ENCODE measurements at places on chromosomes 11 and 22.

DNA sequence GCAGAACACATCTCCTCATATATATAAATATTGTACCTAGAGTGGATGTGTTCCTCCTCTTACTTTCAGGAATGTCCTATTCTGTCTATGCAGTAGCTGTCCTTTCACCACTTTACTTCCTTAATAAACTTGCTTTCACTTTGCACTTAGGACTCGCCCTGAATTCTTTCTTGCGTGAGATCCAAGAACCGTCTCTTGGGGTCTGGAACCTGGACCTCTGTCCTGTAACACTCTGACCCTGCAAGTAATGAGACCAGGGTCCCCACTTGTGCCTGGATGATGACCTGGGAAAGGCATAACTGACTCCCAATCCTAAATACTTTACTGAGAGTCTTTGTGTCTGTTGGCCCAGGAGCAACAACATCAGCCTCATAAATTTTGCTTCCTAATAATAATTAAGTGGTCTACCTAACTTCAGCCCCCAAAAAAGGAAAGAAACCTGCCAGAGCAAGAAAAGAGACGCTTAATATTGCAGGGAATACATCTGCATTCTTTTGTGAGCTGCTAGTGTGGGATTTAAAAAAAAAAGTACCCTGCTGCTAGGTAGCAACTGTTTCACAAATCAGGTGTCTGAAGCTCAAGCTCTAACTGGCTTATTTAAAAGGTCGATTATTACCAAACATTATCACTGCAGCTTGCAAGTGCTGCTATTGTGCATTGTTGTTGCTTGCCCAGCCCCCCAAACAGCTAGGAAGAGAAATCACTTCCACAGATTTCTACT, 69.3 kb downstream of the FAM168A start:
- no peak for DNase-seq

DNA sequence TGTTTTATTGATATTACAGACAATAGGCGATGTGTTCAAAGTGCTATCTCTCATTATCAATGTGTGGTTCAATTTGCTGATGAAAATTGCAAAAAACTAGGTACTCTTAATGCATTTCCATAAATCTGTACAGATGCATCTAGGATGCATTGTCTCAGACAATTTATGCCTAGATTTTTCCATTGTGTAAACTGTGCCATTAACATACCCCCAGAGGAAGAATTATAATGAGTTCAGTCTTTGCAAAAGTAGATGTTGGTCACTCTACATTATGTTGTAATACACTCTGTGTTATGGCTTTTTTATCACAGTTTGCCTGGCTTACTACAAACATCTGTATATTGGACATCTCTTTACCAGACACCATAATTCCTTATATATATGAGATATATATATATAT, 62.5 kb downstream of the EHF start:
- DNase-seq: no peak

GRCh38 chr11:73916435-73916834, 34.4 kb upstream of the DNAJB13 start:
- no peak for DNase-seq

DNA sequence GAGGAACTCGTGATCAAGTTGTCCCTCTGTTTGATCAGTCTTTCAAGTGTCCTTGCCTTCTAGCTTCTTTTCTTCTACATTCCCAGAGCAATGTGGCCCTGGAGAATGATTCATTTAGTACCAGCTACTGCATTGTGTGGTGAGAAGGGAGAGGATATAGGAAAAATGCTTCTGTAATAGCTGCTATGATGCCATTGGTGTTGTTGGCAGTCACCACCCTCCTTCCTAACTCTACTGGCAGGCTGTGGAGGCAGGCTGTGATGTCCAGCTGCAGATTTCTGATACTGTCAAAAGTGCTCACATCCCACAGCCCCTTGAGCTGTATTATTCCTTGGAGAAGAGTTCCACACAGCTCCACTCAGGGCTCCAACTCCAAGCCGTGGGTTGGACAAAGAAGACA, 52.8 kb downstream of the ENDOD1 start:
- no peak for DNase-seq

GRCh38 chr11:134425816-134426536, 13.9 kb upstream of the B3GAT1 start:
- DNase-seq: no peak

DNA sequence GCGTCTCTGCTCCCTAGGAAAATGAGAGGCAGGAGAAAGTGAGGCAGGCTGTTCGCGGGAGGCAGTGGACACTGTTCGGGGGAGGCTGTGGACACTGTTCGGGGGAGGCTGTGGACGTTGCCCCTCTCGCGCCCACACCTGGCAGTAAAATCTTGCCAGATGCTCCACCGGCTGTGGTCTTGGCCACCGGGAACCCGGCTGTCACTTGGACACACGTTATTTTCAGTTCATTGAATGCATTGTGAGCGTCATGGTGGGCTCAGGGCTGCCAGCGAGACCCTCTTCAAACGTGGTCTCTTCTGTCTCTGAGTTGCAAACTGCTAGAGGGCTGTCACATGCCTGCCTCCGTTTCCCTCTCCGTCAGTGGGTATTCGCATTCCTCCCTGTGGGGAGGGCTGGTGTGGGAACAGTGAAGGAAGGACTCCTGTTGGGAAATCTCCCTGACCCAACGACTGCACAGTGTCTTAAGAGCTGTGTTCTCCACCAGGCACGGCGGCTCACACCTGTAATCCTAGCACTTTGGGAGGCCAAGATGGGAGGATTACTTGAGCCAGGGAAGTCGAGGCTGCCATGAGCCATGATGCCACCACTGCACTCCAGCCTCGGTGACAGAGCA, 1.4 kb downstream of the PRR5 start:
- no peak for DNase-seq

DNA sequence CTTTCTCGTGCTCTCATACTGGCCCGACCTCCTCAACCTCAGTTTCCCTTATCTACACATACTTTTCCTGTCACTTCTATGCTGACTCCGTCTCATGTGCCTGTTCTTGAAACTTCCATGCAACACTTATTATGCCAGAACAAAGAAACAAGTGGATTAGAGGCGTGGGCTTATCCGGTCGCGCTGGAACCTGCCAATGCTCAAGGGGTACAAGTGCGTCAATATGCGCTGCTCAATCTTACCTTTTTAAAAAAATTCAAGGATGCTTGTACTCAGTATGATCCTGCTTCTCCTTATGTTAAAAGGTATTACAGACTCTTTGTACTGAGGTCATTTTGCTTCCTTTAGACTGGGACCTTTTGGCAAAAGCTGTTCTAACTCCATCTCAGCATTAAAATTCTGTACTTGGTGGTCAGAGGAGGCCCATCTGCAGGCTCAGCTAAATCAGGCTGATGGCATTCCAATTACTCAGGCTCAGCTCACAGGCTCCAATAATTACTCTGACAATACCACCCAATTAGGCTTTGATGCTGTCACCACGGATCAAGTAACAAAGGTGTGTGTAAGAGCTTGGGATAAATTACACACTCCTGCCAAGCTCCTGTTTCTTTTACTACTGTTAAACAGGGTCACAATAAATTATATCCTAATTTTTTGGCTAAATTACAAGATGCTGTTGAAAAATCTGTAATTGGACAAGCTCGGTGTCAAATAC, 26.3 kb upstream of the ALDH3B2 start:
- no peak for DNase-seq

- DNase-seq: peak; percentile 12
These were observed 84.0 kb downstream of the GGTLC2 start for GRCh38 chr22:22728382-22728781.

DNA sequence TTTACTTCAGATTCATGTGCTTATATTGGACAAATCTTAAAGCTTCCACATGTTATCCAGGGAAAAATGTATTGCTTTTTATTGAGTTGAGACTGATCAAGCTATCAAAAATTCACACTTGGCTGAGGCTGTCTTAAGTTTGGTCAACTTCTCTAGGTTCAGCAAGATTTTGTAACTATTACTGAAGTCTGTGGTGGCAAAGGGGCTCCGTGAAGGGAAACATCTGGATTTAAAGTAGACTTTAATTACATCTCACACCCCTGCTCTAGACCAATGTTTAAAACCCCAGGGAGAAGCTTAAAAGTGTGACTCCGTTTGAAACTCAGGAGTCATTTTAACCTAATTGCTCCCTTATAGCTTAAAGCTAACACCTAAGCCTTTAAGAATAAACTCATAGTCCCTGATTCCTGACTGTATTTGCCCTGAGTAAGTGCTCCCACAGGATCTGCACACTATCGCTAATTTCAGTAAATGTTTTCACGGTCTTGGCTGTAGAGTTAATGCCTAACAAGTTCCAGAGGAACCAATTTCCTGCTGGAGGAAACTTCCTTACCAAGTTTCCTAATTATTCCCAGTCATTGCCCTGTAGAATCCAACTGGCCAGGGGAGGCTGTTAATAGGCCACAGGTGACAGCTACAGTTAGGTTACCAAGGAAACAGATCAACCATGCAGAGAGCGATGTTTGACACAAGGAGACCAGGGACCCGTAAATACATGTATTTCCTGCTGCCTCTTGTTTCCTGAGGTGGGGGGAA, 40.5 kb downstream of the OR10A6 start:
- no peak for DNase-seq

- DNase-seq: no peak
These were observed 5.6 kb downstream of the OSBPL5 start for GRCh38 chr11:3159296-3160190.

DNA sequence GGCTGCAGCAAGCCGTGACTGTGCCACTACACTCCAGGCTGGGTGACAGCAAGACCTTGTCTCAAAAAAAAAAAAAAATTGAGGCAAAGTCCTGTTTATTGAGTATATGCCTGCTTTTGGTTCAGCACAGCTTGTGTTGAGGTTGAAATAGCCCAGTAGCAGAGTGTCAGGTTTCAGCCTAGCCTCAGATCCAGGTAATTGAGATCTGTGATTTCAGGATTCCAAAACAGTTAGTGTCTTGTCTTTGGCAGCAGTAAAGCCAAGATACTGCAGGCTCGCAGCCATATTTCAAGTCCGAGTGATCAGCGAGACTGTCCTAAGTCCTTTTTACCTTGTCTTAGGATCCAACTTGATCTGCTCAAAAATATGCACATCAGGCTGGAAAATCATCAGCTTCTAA, 27.0 kb downstream of the CUL5 start:
- DNase-seq: no peak

DNA sequence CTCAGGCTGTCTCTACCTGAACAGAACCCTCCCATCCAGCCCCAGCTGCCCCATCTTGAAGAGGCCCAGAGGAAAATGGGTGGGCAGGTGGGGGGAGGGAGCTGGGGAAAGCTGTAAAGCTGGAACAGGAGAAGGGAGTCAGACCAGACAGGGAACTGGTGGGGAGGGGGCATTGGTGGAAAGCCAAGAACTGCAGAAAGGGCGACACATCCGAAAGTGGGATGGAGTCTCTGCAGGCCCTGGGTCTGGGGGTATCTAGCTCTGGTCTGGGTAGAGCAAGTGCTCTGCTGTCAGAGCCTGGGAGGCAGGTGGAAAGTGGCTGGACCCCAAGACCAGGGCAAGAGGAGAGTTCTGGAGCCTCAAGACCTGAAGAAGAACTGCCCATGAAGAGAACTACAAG, 7.7 kb downstream of the TMPRSS13 start:
- DNase-seq: no peak

DNA sequence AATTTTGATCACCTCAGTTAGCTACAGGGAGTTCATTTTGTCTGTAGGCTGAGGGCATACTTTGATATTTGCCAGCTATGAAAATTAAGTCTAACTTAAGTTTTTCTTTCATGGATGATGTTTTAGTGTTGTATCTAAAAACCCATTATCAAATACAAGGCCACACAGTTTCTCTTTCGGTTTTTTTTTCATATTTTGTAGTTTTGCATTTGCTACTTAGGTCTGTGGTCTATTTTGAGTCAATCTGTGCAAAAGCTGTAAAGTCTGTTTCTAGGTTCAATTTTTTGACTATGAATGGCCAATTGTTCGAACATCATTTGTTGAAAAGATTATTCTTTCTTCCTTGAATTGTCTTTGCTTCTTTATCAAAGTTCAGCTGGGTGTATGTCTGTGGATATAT, 895.6 kb upstream of the ANO3 start:
- DNase-seq: no peak

- DNase-seq: no peak
These were observed at the start of gene KCNC1 for GRCh38 chr11:17734418-17734911. Gene KCNC1, plus strand, starts transcription at chr11:17734781. Its CDS starts 1,222 bp downstream, at chr11:17736003.

GRCh38 chr11:35141571-35141971, 2.6 kb downstream of the CD44 start:
- DNase-seq: no peak

GRCh38 chr22:28207281-28208030, 288.4 kb upstream of the PITPNB start:
- no peak for DNase-seq

GRCh38 chr22:46801331-46801811, 38.9 kb downstream of the TBC1D22A start:
- no peak for DNase-seq

- no peak for DNase-seq
These were observed 98.6 kb downstream of the TENM4 start for GRCh38 chr11:79342236-79342635.

DNA sequence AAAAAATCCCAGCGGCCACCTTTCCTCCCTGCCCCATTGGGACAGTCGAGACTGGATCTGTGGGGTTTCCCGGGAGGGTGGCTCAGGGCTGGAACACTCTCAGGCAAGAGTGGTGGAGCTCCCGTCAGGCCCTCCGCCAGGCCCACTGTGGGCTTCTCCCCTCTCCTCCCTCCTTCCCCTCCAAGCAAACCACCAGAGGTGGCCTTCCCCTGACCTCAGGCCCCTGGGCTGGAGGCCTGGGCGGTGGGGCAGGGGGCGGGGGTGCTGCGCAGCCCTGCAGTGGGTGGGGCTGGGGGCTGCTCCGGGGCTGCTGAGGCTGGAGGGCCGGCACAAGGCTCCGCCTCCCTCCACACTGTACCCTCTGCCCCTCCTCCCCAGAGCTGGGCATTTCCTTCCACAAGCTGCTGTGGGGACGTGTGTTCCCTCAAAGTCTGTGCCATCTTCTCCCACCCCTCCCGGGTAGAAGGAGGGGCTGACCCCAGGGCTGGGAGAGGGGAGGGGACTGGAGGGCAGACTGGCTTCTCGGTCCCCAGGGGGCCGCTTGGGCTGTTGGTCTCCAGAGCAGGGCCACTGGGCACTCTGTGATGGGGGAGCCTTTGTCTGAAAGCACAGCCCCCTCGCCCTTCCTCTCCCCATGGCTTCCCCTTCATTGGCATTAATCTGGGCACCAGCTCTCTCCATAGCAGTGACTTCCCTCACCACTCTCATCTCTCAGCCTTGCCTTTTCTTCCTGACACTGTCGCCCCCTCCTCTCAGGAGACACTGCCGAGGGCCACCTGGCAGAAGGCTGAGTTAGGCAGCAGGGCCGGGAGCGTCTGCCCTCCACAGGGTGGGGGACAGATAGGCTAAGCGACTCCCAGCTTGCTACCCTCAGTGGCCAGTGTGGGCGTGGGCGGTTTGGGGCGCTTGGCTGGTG, 7.1 kb downstream of the RCOR2 start:
- DNase-seq: no peak

DNA sequence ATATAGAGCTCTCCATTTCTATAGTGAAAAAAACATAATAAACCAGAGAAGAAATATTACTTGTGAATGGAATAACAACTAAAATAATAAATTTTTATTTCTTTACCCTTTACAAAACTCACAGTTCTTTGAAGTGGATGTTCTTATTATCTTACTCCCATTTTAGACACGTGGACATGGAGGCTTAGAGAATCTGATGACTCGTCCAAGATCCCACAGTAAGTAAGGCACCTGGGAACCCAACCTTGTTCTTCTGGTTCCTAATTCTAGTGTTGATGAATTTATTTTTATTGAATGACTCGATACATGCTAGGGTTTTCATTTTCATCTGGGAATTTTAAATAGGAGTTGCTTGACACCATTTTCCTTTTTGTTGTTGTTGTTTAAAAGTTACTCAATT, 1.8 kb downstream of the BPIFC start:
- no peak for DNase-seq
